NCI-H82 (cell line): ENCODE measurements at places on chromosomes 16 and 17.

- peak; percentile 68 for DNase-seq
These were observed 40.0 kb upstream of the DLX4 start for GRCh38 chr17:49928837-49929475.

- DNase-seq: no peak
These were observed 2.1 kb downstream of the ZNF747 start for GRCh38 chr16:30532285-30533145.

- no peak for DNase-seq
These were observed 23.6 kb downstream of the CACNA1G start for GRCh38 chr17:50584116-50584515.

DNA sequence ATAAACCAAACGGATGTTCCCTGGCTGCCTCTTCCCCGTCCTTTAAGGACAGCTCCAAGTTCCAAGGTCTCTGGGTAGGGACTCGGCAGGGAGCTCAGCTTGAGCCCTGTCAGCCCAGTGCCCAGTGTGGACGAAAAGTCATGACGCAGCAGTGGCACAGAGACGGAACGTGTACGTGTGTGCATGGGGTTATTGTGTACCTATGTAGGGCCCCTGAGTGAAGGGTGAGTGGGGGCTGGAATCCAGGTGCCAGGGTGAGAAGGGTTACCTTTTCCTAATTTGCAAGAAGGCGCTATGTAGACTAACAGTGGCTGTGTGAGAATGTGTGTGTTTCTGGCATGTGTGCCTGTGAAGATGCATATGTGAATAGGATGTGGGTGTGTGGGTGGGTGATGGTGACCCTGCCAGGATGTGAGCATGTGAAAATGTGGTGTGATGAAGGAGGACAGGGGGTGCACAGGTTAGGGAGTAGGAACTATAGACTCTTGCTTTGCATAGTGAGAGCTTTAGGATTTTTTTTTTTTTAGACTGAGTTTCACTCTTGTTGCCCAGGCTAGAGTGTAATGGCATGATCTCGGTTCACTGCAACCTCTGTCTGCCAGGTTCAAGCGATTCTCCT lies 6.0 kb downstream of the SCN4A start:
- DNase-seq: no peak

DNA sequence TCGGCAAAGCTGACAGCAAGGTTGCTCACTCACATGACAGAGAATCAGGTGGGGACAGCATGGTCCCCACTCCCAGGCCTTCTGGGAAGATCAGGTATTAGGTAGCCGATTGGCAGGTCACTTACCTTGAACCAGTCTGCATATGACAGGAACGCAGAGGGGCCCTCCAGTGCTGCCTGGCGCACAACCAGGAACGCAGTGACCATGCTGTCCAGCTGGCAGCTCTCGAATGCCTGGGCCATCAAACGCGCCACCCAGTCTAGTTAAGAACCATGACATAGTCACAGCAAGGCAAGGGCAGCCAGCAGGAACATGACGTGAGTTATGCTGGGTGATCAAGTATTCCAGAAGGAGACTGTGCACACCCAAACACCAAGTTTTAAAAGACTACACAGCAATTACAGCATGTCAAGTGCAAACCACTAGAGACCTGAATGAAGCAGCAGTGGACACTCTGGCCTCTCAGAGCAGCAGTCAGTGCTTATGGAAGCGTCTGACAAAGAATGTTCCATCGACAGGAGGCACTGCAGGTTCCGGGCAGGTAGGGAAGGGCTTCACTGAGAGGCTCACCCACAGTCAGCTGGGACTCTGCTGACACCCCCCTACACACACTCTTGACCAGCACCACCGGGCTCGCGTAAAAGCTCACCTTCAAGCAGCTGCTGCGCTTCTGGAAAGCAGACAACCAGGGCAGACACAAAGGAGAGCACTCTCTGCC lies 25.0 kb downstream of the FANCA start:
- DNase-seq: no peak

GRCh38 chr17:59972778-59973177 lies 8.2 kb upstream of the RNFT1 start:
- DNase-seq: no peak

DNA sequence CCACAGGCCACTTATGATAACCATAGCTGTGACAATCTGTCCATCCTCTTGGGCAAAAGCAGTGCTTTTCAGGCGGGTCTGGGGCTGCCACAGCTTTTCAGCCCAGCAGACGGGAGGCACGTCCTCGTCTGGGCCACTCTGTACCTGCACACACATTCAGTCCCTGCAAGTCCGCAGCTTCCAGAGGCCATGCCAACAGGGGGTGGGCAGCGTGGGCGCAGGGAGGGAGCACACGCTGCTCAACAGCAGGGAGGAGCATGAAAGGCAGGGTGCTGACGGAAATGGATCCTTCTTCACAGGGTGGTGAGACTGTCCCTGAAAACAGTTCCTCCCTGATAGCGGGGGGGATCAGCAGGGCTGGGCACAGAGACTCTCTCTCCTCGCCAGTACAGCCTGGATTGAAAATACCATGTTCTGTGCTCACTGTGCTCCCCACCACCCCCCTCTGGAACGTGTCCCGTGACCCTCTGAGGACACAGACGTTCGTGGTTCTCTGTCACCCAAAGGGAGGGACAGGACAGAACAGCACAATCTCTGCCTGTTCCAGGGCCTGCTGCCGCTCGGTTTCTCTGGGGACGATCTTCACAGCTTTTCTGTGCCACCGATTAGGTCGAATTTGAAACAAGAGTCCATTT lies 41.7 kb downstream of the PEMT start:
- DNase-seq: no peak

DNA sequence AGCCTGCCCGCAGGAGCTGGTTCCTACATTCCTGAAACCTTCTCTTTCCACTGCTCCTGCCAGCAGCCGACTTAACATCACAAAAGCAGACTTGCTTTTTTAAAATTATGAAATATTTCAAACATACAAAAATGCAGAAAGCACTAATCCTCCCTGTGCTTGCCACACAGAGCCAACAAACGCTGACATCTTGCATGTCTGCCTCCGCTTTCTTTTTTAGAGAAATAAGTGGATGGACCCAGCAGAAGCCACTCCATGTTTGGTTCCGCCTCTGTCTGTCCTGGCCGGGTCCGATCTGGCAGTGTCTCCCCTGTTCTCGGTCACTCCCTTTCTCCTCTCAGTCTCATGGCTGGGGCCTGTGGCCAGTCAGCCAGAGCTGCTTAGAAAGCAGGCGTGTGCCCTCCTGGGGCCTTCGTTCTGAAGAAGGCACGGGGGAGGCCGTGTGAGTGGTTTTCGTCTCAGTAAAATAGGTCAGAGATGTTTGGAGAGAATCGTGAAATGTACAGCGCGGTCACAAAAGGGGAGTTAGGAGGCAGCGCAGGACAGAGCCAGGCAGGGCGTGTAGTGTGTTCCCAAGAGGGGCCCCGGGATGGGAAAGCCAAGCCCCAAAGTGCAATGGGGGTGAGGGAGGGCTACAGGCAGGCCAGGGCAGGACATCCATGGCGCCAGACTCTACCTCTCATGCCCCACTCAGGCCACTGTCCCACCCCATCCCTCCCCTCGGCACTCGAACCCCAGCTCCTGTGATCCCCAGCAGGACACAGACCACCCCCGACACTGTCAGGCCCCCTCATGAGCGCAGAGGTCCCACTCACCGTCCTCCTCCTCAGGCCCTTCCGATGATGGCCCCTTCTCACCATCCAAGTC lies 23.2 kb downstream of the MXRA7 start:
- no peak for DNase-seq

- DNase-seq: no peak
These were observed 13.5 kb downstream of the ANKRD11 start for GRCh38 chr16:89476811-89477261.

GRCh38 chr17:49859991-49860953 lies 12.4 kb upstream of the TAC4 start:
- DNase-seq: peak; percentile 28

- no peak for DNase-seq
These were observed 25.4 kb downstream of the MPP2 start for GRCh38 chr17:43881758-43882505.

- no peak for DNase-seq
These were observed 34.5 kb downstream of the ABCC1 start for GRCh38 chr16:15983898-15984297.

- DNase-seq: no peak
These were observed 2.9 kb downstream of the CPPED1 start for GRCh38 chr16:12800817-12801216.

- no peak for DNase-seq
These were observed 104.9 kb downstream of the CEP112 start for GRCh38 chr17:66087073-66087472.

DNA sequence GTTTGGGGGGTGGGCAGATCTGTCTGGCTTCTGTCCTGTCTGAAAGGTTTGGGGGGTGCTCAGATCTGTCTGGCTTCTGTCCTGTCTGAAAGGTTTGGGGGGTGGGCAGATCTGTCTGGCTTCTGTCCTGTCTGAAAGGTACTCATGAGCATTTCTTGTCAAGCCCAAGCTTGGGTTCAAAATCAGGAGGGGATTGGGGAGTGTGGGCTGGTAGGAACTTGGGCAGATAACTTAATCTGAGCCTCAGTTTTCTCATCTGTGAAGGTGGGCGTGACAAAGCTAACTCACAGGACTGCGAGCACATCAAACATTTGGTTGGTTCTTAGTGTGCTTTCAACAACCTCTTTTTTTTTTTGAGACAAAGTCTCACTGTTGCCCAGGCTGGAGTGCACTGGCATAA lies 35.2 kb downstream of the HAPSTR1 start:
- no peak for DNase-seq

GRCh38 chr16:50354629-50355456 lies 13.9 kb downstream of the BRD7 start:
- DNase-seq: peak; percentile 4

DNA sequence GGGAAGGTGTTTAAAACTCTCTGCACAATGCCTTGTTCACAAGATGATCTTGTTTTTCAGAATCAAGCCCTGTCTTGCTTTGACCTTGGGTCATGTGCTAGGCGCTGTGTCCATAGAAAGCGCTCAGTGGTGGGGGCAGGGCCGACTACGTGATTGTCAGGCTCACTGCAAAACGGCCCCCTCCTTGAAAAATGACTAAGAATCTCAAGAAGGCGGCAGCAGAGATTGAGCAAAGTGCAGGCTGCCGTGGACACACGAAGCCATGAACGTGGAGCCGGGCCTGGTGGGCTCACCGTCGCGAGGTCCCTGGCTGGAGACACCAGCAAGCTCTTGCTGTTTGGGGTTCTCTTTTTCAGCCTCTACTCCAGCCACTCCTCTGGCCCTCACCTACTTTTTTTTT lies 10.2 kb downstream of the ATP2C2 start:
- DNase-seq: no peak

GRCh38 chr16:79422064-79422463 lies 178.5 kb downstream of the MAF start:
- no peak for DNase-seq

DNA sequence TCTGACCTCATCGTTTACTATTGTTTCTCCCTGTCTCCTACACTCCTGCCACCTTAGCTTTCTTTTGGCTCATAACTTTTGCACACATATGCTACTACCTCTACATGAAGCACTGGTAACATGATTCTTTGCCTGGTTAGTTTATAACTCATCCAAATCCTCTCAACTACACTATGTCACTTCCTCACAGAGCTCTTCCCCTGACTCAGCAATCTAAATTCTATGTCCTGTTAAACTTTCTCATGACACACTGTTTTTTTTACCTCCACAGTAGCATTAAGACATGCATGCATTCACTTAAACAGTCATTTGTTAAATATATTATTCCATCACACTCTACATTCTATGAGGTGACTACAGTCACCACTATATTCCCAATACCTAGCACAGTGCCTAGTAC lies 19.7 kb downstream of the APPBP2 start:
- no peak for DNase-seq

GRCh38 chr16:75558846-75559401 lies 2.9 kb upstream of the TMEM231 start:
- no peak for DNase-seq

DNA sequence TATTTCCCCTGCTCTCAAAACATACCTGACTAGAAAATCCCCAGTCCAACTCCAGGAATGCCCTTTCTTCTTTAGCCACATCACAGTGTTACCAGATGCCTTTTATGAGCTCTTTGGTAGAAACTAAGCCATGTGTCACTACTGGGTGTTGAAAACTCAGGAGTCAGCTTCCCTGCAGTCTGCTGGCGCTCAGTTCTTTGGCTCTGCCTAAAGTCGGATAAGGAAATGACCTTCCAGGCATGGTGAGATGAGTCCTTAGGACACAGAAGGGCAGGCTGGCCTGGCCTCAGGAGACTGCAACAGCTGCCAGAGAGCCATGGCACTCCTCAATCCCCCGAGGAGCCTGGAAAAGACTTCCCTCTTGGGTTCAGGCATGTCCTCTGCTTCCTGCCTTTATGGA lies 89.1 kb downstream of the CDH13 start:
- peak; percentile 2 for DNase-seq

- DNase-seq: no peak
These were observed 24.9 kb downstream of the ACSF3 start for GRCh38 chr16:89118361-89119165.

DNA sequence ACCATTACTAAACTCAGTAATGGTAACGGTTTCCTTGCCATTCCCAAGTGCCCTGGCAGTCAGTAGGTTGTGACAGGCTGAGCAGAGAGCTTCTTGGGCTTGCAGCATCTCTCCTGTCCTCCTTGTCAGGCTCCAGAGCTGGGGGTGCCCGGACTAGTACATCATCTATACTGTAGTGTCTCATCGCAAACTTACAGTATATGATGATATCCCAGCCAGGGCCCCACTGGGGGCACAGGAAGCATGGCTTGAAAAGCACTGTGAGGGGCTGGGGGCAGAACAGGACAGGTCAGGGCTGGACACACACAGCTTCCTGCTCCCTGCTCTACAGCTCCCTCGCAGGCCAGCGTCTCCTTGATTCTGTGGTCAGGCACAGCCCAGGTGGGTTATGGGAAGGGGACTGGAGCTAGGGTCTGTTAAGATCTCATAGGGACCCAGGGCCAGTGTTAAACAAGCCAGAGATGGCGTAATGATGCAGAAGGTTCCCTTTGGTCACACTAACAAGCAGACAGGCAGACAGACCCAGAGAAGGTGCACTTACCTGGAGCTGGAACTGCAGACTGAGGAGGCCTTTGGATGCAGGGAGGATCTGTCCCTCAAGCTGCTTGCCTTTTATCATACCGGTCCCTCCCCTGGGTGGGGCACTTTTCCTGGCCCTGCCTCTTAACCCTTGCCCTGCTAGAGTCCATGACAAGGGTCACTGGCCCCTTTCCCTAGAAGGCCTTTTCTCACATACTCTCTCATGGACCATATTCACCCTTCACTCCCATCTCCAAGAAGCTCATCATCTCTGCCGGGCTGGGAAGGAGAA lies 6.8 kb downstream of the ERAL1 start:
- DNase-seq: no peak

- no peak for DNase-seq
These were observed 18.6 kb downstream of the AP2B1 start for GRCh38 chr17:35605678-35606077.

DNA sequence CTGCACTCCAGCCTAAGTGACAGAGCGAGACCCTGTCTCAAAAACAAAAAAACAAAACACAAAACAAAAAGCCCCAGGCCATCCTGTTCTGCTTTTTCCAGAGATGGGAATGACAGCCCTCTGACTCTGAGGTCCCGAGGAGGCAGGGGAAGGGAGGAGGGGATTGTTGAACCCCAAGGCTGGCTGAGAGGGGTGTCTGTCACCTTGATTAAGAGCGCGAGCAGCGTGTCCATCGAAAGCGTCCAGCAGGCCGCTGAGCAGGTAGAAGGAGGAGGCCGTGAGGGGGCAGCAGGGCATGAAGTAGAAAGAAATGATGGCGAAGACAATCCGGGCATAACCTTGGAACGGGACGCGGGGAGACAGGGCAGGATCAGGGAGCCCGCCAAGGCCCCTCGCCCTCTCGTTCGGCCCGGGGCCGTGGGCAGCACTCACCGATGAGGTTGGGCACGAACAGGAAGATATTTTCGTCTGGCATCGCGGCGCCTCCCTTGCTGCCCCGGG lies 593 bp downstream of the CDIPT start:
- DNase-seq: peak; percentile 37
